ENCODE measurements at places on chromosomes 6 and 20. TPM values are rescaled to one million over a fixed set of nuclear protein-coding genes. Genes with fewer than 3 reads are reported as not detected.
A peak's percentile ranks its signal among the peaks of the same experiment; 100 is the strongest.

- no peak for DNase-seq
Observed at GRCh38 chr6:139457476-139457875, 83.0 kb upstream of the CITED2 start.

DNA sequence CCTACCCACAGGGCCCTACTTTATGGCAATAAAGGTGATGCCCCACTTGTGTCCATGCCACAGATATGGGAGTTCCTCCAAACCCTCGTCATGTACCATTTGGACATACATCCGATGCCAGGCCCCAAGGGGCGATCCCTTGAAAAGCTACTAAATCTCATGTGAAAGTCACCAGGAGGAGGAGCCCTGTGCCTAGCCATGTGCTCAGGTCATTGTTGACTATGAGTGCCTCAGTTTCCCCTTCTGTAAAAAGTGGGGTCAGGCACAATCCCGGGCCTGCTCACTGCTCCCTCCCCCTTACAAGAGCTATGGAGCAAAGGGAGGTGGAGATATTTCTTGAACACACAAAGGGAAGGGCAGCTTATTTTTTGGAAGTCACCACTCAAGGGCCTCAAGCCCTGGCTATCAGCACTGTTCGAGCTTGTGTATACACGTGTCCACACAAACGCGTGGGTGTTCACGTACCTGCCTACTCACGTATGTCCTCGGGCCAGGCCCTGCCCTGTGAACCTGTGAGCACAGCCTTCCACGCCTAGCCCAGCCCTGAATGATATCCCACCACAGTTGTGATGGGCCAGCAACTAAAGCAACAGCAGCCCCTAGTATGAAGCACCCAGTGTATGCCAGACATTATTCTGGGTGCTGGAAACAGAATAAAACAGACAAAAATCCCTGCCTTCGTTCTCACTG, 1.9 kb downstream of the ACTL10 start:
- DNase-seq, result no peak

DNA sequence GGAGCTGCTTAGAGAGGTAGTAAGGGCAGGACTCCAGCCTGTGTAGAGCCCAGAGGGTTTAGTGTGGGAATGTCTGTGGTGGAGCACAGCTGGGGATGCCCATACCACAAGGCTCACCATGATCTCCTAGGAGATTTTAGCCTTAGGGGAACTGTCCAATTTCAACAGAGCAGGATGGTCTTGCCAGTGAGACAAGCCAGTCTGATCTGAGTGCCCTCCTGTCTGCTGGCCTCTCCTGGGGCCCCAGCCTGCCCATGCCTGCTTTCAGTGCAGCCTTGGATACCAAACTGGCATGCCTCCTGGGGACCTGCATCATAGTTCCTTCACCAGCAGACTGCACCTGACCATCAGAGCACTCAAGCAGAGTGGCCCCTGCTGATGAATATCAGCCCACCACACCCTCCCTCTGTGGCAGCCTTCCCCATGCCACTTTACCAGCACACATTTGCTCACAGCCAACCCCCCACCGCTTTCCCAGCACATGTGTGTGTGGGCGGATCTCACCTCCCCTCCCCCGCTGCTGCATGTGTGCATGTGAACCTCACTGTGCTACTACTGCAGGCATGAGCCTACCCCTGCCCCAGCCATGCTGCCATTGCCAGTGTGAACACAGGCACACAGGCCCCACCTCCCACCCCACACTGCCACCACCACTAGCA, 7.9 kb upstream of the TREM1 start:
- DNase-seq, result no peak

DNA sequence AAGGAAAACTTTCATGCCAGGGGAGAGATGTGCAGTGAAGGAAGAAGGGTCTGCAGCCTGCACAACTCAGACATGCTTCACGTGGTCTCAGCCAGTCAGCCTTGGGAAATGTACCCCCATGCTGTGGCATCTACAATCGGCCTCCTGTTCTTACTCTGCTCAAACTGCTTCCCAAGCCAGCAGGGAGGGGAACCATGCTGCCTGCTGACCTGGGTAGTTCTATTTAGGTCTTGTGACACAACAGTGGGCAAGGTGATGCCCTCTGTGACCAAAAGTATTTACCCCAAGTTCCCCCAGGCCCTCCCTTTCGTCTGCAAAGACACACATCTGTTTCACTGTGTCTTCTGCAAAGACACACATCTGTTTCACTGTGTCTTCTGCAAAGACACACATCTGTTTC, 106.9 kb downstream of the SLC23A2 start:
- DNase-seq, result no peak

The IP6K3 gene
- total RNA-seq, result not detected

GRCh38 chr6:169626169-169626568, 75.7 kb downstream of the WDR27 start:
- no peak for DNase-seq

The CEP162 gene
- total RNA-seq, result 2.6 TPM

- DNase-seq, result peak; percentile 37
Observed at GRCh38 chr6:31576897-31577578, 1.7 kb downstream of the TNF start.

The THBD gene
- total RNA-seq, result 0.16 TPM

DNA sequence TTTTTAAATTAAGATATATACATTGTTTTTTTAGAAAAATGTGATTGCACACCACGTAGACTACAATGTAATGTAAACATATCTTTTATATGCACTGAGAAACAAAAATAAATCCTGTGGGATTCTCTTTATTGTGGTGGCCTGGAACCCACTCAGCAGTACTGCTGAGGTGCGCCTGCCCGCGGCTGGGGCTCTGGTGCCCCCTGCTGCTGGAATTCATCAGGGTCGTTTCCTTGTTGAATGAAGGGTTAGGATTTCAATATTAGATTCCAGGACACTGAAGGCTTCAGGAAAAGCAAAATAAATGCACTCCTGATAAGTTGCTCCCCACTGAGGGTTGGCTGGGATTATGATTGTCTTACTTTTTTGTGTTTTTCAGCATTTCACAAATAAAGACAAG, 175.8 kb upstream of the GGTLC1 start:
- DNase-seq, result peak; percentile 57

The ZNFX1 gene
- total RNA-seq, result 53.8 TPM

- DNase-seq, result peak; percentile 91
Observed at GRCh38 chr6:35302604-35303241, 5.1 kb downstream of the DEF6 start.

- DNase-seq, result peak; percentile 43
Observed at GRCh38 chr20:20017844-20018185, 653 bp downstream of the NAA20 start.

DNA sequence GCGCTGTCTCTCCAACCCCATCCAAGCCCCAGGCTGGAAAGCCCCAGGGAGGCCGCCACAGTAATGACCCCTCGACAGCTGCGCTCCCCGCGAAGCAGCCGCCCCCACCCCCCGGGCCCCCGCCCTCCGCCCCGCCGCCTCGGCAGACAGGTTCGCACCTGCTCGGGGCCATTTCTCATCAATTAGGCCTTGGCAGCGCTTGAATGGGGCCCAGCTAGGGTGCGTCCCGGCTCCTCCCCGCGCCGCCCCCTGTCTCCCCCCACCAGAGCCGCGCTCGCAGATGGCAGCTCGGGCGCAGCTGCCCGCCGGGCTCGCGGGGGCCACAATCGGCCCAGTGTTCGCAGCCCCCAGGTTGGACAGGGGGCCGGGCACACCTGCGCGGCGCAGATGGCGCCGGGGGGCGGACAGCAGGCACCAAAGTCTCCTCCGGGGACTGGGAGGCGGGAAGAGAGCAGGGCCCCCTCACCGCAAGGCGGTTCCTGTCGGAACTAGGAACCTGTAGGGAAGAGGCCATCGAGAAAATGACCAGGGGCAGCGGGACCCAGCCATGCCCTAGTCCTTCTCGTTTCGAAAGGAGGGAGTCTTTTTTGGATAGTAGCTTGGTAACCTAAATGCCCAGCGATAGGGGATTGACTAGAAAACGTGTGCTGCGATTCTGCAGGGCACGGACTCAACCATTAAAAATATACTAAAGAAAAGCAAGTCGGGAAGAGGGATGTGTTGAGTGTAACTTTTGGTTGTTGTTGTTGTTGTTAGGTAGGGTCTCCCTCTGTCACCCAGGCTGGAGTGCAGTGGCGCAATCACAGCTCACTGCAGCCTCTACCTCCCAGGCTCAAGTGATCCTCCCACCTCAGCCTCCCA, 83.2 kb upstream of the EYA2 start:
- no peak for DNase-seq

GRCh38 chr6:31771992-31772358, 5.2 kb downstream of the VWA7 start:
- no peak for DNase-seq

The JAG1 gene
- 0.83 TPM for total RNA-seq

The TGM2 gene
- total RNA-seq, result not detected

The SOBP gene
- total RNA-seq, result 0.19 TPM

The PNPLA1 gene
- total RNA-seq, result not detected

The TMEM151B gene
- total RNA-seq, result not detected

The NRN1 gene
- total RNA-seq, result not detected

DNA sequence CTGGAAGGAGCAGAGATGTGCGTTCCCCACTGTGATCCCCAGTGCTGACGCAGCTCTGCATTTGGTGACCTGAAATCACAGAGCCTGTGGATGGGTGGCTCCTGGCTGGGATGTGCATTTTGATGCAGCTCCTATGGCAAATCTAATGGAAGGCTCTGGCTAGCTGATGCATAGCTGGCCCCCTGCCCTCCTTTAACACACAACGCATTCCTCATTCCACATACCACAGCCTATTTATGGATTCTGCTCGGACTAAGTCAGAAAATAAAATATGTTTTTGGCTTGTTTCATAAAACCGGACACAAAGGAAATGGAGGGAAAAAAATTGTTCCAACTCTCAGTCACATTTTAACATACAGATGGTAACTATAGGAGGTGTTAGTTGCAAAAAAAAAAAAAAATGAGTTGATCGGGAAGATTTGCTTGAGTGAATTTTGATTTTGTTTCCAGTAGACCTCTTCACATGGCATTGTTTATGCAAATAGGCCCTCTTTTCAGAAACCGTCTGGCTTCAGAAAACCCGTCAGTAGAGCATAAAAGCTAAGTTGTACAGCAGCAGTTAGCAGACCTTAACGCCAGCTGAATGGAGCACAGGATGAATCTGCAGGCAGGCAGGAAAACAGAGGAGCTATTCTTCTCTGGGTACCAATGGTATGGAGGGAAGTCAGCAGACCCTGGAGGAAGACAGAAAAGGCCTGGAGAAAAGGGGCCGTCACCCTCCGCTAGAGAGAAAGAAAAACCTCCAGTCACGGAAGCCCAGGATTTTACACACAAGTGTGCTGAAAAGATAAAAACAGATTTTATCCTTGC, 215.4 kb downstream of the HDGFL1 start:
- DNase-seq, result no peak

GRCh38 chr20:36098364-36098763, 56.2 kb upstream of the EPB41L1 start:
- no peak for DNase-seq

- DNase-seq, result no peak
Observed at GRCh38 chr6:45813943-45814342, 201.7 kb downstream of the CLIC5 start.

DNA sequence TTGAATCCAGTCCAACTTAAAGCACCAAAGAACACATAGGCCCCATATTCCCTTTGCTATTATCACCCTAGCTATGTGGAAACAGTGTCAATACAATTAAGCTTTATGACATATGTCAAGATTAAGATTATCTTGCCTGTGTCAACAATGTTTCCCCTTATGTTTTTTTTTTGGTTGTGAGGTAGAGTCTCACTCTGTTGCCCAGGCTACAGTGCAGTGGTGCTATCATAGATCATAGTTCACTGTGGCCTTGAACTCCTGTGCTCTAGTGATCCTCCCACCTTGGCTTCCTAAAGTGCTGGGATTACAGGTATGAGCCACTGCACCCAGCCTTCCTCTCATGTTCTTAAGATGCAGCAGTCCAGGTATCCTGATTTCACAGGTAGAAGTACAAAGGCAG, 17.8 kb downstream of the AFG1L start:
- DNase-seq, result no peak

- DNase-seq, result no peak
Observed at GRCh38 chr6:153591159-153591558, 447.9 kb upstream of the OPRM1 start.

- no peak for DNase-seq
Observed at GRCh38 chr6:131998255-131998982, 47.2 kb upstream of the CCN2 start.

DNA sequence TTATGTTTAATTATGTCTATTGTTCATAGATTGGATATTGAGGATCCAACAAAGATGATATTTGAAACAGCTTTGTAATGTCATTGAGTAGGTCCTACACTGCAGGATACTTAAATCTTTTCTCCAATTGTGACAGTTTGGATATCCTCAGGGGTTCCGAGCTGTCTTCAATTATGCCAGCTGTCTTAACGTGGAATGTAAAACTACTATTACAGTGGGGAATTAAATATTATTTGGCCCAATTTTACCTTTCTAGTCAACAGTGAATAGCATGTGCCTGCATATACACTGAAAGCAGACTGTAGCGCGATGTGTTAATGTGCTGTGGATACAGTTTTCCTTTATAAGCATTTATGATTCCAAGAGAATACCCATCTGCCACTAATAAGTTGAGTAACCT, 156.9 kb downstream of the GRIK2 start:
- no peak for DNase-seq

The ILRUN gene
- total RNA-seq, result 54.8 TPM

- DNase-seq, result no peak
Observed at GRCh38 chr6:114339706-114340105, 3.1 kb downstream of the HS3ST5 start.

- DNase-seq, result no peak
Observed at GRCh38 chr20:34701405-34702085, 2.6 kb upstream of the TP53INP2 start.

GRCh38 chr6:15183979-15184378, 61.9 kb upstream of the JARID2 start:
- no peak for DNase-seq

- DNase-seq, result no peak
Observed at GRCh38 chr6:11854408-11855165, 76.0 kb upstream of the ADTRP start.

DNA sequence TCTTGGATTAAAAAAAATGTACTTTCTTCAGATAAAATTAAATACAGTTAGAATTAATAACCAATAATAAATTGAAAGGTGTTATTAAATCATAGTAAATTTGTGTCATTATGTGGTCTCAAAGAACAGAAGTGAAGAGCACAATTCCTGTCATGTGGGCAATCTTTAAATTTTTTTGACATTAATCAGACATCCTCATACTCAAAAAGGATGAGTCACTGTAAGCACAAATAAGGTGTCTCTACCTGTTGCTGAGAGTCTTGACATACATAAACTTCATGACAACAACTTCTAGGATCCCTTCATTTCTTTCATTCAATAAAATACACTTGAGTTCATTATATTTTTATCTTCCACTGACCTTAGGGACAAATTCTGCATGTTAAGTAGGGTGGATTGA, 76.1 kb downstream of the SLC22A3 start:
- no peak for DNase-seq

The PHF1 gene
- 560 TPM for total RNA-seq

DNA sequence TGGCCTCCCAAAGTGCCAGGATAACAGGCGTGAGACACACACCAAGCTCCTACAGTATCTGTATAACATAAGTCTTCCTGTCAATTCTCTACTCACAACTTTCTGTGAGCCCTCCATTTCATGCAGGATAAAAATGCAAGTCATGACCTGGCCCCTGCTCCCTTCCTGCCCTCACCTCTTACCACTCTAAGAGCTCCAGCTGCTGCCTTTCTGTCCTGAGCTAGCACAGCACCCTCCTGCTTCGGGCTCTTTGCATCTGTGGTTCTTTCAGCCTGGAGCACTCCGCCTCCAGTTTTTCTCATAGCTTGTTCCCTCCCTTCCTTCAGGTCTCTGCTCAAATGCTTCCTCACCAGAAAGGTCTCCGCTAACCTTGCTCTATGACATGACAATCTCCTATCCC, 23.7 kb upstream of the TRPC4AP start:
- no peak for DNase-seq

Data from CD8-positive, alpha-beta T cell (primary cell).